Hippocampal formation (tissue), 2 donors: ENCODE measurements at places on chromosomes 1 and 21.

- DNase-seq: no peak
Observed at GRCh38 chr1:154091706-154092105, 63.2 kb downstream of the NUP210L start.

- DNase-seq: no peak
Observed at GRCh38 chr1:74856174-74856573, 123.2 kb downstream of the TYW3 start.

- DNase-seq: no peak
Observed at GRCh38 chr1:202047977-202048376, 37.6 kb downstream of the ELF3 start.

GRCh38 chr1:145719230-145720079 is at the start of gene CD160:
CD160 (plus strand) TSS chr1:145719499; CDS start chr1:145728328, 8,829 bp downstream.
- DNase-seq: no peak

GRCh38 chr1:86596741-86597290 is 49.9 kb downstream of the CLCA4 start:
- no peak for DNase-seq

- DNase-seq: no peak
Observed at GRCh38 chr1:201346337-201346939, 31.0 kb downstream of the TNNT2 start.

GRCh38 chr1:217813031-217813430 is 181.9 kb downstream of the SPATA17 start:
- DNase-seq: no peak

DNA sequence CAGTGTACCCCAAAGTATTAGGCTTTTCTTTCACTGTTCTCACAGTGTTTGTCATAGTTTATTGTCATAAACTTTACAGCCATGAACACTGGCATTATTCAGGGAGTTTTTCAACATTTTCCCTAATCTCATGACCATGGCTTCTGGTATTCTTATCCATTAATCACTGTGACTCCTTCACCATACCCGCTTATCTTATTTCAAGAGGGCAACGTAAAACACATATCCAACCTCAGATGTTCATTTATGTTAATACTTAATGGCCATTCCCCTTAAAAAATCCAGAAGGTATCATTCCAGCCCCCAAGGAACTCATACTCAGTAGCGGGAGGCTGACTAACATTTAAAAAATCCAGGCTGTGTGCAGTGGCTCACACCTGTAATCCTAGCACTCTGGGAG is 78.5 kb upstream of the RGS4 start:
- DNase-seq: no peak

DNA sequence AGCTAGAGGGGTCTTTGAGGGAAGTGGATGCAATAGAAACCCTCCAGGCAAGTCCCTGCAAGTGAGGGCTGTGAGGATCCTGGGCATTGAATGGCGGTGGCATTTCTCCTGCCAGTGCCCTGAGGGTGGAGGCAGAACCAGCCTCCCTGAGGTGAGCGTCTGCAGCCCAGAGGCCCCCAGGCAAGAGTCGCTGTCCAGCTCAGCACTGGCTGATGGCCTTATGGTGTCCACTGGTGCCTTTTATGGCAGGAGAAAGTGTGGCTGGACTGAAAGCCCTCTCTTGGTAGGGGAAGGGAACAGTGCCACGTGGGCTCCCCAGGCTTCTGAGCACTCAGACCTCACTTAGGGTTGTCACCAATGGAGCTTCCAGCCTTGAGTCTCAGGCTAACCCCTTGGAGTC is 77.3 kb downstream of the SH3BGR start:
- no peak for DNase-seq

DNA sequence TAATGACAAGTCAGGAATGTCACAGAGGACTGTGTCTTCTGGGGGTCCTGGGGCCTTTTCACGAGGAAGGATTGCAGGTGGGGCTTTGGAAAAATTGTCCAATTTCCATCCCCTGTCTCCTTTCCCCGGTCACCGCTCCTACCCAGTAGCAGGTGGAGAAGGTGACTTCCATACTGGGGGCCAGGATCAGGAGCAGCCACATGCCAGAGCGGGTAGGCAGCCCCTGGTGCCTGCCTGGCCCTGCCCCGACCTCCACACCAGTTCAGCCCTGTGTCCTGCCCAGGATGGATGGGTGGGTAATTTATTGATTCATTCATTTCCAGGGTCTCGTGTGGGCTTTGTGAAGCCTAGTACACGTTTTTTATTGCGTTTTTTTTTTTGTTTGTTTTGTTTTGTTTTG is 51.7 kb downstream of the PRKCZ start:
- DNase-seq: no peak
